Glutamatergic neuron (in vitro differentiated cells): ENCODE measurements at places on chromosomes 1 and 21. TPM values are rescaled to one million over a fixed set of nuclear protein-coding genes. Genes with fewer than 3 reads are reported as not detected.

The HNRNPCL2 gene
- total RNA-seq: not detected

The TSNAX gene
- total RNA-seq: 41.1 TPM

The SLC1A7 gene
- not detected for total RNA-seq

The ATAD3A gene
- total RNA-seq: 32.1 TPM

The SLC25A34 gene
- 4.1 TPM for total RNA-seq

The WDR64 gene
- total RNA-seq: not detected

The MIXL1 gene
- total RNA-seq: 0.54 TPM

The TINAGL1 gene
- not detected for total RNA-seq

The AGT gene
- total RNA-seq: 6.3 TPM

The ZMYND12 gene
- 0.49 TPM for total RNA-seq

The HEATR1 gene
- total RNA-seq: 31.7 TPM

The EFNA3 gene
- 14.6 TPM for total RNA-seq

The ESRRG gene
- 9.0 TPM for total RNA-seq

The ZNF683 gene
- not detected for total RNA-seq

The HDAC1 gene
- total RNA-seq: 36.9 TPM

The FCAMR gene
- total RNA-seq: not detected

The LGALS8 gene
- total RNA-seq: 33.3 TPM
